ENCODE measurements at places on chromosomes 1 and 21.

- peak; percentile 57 for DNase-seq
Measured at GRCh38 chr1:156160743-156161171, 7.4 kb downstream of the SEMA4A start.

DNA sequence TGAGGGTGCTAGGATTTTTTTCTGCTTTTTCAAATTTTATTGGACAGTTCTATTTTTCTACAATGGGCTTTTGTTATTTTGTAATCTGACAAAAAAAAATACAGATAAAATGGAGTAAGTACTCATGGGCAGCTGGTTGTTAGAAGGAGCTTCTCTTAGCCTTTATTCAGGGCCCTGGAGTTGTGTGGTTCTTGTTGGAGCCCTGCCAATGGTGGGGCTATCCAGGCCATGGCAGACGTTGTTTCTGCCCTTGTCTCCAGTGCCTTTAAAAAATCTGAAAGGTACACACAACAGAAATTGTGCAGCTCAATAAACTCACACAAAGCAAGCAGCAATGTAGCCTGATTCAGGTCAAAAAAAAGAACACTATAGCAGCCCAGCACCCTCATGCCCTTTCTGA is 153.5 kb upstream of the GALNT2 start:
- no peak for DNase-seq

DNA sequence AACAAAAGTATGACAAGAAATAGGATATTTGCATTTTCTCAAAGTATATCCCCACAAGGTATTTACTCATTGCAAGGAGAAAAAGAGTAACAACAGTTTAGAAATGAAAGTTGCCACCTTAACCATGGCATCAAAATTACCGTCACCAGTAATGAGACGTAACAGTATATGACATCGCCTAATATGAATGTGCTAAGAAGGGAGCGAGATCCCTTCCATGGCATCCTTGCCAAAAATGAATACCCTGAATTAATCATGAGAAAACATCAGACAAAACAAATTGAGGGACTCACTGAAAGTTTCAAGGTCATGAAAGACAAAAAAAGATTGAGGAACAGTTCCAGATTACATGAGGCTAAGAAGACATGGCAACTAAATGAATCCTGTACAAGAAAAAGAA is 78.9 kb upstream of the MROH9 start:
- peak; percentile 5 for DNase-seq

- peak; percentile 18 for DNase-seq
Measured at GRCh38 chr1:27727126-27727525, 1.4 kb downstream of the FAM76A start.

GRCh38 chr1:44640200-44640853 is 34.0 kb downstream of the TMEM53 start:
- DNase-seq: no peak

- DNase-seq: no peak
Measured at GRCh38 chr1:202242080-202242419, 48.5 kb downstream of the LGR6 start.

DNA sequence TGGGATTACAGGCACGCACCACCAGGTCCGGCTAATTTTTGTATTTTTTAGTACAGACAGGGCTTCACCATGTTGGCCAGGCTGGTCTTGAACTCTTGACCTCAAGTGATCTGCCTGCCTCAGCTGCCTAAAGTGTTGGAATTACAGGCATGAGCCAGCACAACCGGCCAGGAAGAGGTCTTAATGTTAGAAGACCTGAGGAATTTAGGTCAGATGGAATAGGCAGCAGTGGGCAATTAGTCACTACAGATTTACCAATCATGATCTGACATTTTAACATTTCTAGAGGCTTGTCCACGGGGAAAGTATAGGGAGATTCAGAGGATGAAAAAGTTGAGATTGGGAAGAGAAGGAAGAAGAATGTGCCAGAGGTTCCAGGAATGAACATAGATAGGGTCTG is 8.9 kb upstream of the APP start:
- DNase-seq: no peak

GRCh38 chr1:209691237-209691636 is 13.4 kb upstream of the HSD11B1 start:
- DNase-seq: no peak

GRCh38 chr1:27522432-27523336 is 32.7 kb upstream of the WASF2 start:
- DNase-seq: no peak

DNA sequence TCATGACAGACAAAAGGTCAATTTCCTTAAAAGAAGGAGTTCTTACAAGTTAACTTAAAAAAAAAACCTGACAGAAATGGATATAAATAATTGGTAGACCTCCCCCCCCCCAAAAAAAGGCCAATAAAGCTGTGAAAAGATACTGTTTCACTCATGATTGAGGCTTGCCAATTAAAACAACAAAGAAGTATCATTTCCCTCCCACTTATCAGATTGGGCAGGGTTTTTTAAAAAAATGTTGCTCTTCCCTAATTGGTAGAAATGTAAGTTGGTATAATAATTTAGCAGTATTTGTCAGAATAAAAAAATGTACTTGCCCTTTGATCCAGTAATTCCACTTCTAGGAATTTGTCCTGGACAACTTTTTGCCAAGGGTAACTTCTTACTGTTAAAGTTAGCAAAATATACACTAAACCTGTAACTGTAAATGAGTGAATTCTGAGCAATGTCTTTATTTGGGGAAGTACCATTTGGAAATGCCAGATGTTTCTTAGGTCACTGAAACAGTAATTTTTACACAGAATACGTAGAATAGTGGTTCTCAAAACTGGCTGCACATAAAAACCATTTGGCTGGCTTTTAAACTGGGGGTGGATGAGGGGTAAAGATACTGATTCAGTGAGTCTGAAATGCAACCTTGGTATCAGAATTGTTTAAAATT is 17.5 kb downstream of the RNF2 start:
- DNase-seq: peak; percentile 32

GRCh38 chr1:8670371-8670818 is 147.0 kb downstream of the RERE start:
- DNase-seq: peak; percentile 53

GRCh38 chr1:180462102-180462501 is 40.3 kb downstream of the ACBD6 start:
- DNase-seq: no peak

DNA sequence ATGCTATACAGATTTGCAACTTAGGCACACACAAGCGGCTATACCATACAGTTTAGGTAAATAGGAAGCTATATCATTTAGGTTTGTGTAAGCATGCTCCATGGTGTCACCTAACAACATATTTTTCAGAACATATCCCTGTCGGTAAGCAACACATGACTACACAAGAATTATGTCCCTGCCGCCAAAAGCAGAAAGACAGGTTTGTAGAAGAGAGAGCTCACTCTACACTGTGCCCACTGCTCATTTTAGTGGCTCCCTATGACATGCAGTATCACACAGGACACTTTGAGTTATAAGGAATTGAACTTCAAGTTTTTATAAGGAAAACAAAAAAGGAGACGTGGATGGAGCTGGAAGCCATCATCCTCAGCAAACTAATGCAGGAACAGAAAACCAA is 132.5 kb upstream of the KAZN start:
- DNase-seq: no peak

DNA sequence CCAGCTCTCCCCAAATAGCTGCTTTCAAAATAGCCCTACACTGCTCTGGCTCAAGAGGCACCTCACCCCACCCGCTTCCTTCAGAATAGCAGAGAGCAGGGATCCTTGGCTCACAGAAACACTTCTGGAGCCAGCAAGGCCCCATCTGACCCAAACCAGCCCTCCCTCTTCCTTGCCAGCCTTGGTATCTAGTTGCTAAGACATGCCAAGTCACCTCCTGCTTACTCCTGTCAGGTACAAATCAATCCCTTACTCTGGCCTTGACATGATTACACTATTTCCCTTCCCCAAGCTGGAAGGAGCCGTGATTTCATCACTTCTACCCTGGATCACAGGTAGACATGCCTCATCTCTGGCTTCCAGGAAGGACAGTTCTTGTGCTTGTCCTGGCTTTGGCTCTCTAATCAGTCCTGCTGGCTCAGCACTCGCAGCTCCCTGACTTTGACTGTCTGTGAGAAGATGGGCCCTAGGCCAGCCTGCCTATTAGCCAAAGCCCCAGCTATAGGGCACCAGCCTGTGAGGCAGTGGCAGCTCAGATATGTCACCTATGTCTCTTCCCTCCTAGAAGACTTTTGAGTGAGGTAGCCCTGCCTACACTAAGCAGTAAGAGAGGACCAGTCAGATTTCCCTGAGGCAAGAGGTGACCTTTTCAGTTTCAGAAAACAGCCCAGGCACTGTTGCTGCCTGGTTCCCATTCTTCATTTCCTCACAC is 8.9 kb upstream of the MUTYH start:
- DNase-seq: no peak

- DNase-seq: no peak
Measured at GRCh38 chr1:6134206-6134605, 45.9 kb downstream of the CHD5 start.

DNA sequence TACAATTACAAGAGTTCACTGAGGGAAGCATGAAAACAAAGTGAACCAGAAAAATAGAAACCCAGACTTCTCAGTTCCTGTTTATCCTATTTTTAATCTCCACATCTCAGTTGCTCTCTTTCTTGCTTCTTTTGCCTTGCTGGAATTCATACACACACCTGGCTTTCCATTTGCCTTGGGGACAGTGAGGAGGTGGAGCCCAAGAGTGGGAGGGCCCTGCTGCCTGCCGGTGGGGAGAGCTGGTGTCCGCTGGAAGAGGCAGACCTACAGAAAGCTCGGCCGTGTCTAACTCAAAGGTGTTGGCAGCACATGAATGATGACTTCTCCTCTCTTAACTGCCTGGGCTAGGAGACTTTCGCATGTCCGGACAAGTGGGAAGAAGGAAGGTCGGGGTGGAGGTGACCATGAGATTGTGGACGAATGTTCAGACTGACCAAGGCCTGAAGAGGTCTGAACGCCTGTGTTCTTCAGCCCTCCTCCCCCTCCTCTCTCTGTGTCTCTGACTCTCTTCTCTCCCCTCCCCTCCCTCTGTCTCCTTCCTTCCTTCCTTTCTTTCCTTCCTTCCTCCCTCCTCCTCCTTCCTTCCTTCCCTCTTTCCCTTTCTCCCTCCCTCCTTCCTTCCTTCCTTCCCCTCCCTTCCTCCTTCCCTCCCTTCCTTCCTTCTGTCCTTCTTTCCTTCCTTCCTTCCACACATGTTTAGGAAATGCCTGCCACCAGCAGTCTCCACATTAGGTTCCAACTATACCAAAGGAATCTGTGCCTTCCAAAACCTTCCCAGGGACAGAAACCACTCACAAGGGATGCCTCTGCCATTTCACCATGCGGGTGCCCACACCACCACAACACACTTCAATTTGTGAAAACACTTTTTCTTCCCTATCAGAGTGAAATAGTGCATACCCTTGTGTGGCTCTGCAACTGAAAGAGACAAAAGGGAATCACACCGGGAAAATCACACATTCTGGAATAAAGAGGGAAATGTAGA is 157.3 kb upstream of the RUNX1 start:
- DNase-seq: no peak

DNA sequence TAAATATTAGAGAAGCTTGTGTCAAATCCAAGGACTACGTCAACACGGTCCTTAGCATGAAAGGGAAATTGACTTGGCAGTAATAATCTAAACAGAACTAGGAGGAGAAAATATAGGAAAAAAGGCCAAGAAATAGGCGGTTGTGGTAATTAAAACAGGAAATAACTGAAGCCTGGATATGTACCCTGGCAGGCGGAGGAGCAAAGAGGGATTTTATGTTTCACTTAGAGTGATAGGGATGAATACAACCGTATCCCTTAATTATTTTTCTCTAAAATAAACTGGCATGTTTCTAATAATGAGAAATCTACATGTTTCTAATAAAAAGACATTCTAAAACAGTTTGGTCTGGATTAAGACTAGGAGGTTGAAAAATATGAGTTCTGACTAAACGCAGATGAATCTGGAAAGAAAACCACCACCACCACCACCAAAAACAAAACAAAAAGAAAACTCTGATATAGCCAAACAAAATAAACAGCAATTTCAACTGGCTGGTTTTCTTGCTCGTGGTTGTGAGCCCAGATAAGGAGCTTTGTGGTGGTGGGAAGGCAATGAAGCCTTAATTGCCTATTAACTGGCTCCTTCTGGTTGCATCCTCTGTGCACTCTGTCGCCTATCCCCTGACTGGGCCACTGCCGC is 334.2 kb upstream of the SNX7 start:
- peak; percentile 91 for DNase-seq

All from astrocyte (in vitro differentiated cells and primary cell).